SJSA1 (cell line): ENCODE measurements at places on chromosomes 3 and 15.

GRCh38 chr15:64969401-64969800, 20.3 kb downstream of the SPG21 start:
- no peak for DNase-seq

GRCh38 chr3:43879166-43879565, 188.4 kb downstream of the ABHD5 start:
- no peak for DNase-seq

GRCh38 chr15:38665586-38666305, 101.1 kb upstream of the RASGRP1 start:
- no peak for DNase-seq

GRCh38 chr15:76149291-76149915, 89.6 kb downstream of the TMEM266 start:
- no peak for DNase-seq

- no peak for DNase-seq
These were observed 36.4 kb upstream of the WNT5A start for GRCh38 chr3:55523471-55523870.

GRCh38 chr15:96331945-96332636, 1.6 kb downstream of the NR2F2 start:
- DNase-seq = no peak

GRCh38 chr15:57540736-57541135, 51.0 kb upstream of the MYZAP start:
- no peak for DNase-seq

DNA sequence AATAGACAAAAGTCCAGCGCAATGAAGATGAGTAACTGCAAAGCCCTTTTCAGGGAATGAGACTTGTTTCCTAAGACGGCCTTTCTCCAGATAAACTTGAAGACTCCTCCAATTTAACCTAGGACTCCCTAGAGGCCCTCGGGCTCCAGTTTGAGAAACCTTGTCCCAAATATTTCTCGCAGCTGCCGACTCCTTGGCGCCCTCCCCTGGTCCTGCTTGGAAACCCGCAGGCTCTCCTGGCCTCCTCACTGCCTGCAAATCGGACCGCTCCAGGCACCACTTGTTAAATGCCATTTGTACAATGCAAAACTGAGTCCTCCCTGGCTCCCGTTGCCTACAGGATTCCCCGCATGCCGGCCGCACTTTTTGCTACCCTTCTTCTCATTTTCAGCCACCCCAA, 36.8 kb downstream of the MUC4 start:
- DNase-seq = peak; percentile 46

- DNase-seq = no peak
These were observed 83.6 kb downstream of the COL6A5 start for GRCh38 chr3:130428871-130429712.

- DNase-seq = no peak
These were observed 189.7 kb upstream of the ZBTB20 start for GRCh38 chr3:115336836-115337235.

DNA sequence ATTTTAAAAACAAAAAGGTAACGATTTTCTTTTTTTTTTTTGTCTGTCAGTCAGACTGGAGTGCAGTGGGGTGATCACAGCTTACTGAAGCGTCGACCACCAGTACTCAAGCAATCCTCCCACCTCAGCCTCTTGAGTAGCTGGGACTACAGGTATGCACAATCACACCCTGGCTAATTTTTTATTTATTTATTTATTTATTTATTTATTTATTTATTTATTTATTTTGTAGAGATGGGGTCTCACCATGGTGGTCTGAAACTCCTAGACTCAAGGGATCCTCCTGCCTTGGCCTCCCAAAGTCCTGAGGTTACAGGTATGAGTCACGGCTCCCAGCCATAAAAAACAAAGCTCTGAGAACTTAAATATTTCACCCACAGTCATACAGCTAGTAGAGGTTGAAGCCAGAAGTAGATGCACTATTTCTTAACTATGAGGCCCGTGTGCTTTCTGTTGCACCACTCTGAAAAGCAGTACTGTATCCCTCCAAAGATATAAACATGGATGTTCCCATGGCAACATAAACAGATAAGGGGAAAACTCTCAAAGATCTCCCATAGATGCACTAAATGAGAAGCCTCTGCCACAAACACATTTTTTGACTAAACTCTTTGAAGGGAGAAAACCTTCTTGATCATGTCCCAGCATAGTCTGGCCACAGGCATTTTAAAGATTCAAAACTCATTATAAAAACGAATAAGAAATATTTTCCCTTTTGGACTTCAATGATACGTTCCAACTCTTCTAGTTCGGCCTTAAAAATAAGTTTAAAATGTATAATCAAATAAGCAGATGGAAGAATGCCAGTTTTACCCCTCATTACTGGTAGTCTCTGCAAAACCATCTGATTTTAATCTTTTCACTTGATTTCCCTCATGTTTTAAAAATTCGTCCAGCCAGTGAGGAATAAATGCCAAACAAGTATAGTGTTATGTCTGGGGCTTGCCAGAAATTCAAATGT, 162.3 kb upstream of the ARHGEF26 start:
- DNase-seq = no peak

DNA sequence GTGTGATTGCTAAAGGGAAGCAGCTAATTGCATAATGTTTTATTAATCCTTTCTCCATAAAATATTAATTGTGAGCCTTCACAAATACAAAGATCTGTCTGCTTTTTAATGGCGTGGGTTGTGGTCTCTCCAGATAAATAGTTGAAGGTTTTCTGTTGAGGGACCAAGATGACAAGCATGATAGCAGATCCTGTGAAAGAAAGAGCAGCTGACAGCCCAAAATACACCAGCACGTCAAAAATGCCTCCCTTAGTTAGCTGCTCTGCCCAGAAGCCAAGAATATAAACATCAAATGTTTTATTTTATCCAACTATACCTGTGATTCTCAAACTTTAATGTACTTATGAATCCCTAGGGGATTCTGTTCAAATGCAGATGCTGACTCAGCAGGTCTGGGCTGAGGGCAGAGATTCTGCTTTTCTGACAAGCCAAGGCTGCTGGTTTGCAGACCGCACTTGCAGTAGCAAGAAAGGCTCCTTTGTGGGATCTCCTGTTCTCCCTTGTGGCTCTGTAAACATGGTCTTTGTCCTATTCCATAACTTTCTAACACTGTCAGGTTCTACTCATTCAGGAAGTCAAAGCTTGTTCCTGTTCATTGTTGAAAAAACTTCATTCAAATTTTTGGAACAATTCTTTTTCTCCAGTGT, 119.1 kb upstream of the SLC25A36 start:
- DNase-seq = no peak

DNA sequence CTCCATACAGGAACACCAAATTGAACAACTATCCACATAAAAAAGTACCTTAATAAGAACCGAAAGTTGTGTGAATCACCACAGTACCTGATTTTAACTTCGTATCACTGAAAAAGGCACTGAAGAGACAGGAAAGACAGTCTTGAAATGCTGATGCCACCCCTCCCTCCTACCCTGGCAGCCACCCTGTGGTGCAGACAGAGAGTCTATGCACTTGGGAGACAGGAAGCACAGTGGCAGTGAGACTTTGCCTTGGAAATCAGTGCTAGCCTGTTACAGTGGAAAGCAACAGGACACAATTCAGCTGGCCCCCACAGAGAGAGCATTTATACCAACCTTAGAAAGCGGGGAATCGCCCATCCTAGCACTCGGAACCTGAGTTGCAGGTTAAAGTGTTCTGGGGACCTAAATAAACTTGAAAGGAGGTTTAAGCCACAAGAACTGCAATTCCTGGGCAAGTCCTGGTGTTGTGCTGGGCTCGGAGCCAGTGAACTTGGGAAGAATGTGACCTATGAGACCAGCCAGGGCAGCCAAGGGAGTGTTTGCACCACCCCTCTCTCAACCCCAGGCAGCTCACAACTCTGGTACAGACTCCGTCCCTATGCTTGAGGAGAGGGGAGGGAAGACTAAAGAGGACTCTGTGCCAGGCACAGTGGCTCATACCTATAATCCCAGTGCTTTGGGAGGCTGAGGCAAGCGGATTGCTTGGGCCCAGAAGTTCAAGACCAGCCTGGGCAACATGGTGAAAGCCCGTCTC, 240.1 kb downstream of the ISL2 start:
- DNase-seq = no peak

GRCh38 chr3:188829576-188829975, 342.2 kb upstream of the TPRG1 start:
- no peak for DNase-seq

GRCh38 chr3:59115364-59116232, 65.8 kb upstream of the CFAP20DC start:
- no peak for DNase-seq

DNA sequence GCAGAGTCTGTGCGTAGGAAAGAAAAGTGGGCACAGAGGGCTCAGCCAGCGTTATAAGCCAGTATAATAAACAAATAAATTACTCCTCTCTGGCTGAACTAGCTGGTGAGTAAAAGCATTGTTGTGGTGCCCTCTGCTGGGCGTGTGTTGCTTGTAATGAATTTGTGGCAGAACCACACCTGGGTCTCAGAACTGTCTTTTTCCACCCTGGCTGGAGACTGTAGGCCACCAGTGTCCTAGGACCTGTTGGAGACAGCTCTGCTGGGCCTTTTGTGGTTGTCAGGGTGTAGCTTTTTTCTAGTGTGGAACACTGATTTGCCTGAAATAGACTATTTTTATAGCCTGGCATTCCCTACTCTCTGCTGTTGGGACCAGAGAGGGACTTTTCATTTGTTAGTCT, 130.5 kb upstream of the EIF1B start:
- peak; percentile 53 for DNase-seq

DNA sequence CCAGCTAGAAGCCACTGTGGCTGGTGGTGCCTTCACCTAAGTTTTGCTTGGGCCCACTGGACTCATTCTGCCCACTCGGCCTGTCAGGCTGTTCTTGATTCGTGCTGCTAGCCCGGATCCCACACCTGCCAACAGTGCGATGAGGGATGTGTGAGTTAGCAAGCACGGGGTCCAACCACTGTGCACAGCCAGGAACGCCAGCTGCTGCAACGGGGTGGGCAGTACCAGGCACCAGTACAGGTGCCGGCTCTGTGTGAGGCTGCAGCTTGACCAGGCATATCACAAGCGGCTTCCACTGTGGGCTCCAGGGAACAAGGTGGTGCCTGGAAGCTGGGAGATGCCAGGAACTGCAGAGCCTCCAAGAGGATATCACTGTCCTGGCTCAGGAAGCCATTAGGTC, 481.2 kb downstream of the OTOL1 start:
- no peak for DNase-seq

DNA sequence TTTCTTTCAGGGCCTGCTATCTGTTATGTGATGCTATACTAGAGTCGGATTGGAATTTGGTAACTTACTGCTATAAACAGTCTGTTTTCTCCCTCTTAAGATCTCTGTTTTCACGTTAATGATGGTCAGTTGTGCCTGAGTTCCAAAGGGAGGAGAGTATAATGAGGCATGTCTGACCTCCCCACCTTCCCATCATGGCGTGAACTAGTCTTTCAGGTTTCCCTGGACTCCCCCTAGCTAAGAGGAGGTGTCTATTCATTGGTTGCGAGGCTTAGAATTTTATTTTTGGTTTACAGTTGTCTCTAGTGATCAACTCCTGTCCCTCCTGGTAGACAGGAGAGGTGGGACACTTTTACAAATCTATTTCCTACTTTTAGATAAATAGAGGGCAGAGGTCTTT, 27.8 kb upstream of the PXYLP1 start:
- DNase-seq = no peak

DNA sequence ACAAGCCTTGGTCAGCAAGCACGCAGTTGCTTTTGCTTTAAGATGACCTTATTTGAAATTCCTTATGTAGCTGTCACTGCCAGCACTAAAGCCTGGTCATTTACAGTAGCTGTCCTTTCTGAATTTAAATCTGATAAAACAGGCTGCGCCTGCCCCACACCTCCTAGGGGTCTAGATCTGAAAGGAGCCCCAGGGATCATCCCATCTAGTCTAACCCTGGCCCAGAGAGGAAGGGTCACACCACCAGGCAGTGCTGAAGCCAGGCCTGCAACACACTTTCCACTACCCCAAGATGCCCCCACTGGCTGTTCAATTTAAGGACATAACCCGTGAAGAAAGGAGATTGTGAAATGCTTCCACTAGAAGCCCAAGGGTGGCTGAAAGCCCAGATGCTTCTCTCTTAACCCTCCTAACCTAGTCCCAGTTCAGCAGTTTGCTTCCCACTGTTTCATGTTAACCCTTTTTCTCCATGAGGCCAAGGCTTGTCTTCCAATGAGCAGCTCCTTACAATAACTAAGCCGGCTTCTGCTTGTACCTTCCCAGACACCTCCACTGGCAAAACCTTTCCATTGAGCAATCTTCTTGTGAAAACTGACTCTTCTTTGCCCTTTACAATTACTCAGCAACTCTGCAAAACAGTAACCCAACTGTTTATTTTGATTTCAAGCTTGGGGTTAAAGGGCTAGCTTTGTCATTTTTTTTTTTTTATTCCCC, 198.9 kb upstream of the LPP start:
- DNase-seq = peak; percentile 49

GRCh38 chr3:26621906-26622620, 509 bp upstream of the LRRC3B start:
- DNase-seq = no peak

- DNase-seq = no peak
These were observed 77.9 kb upstream of the ADPGK start for GRCh38 chr15:72861354-72861910.

DNA sequence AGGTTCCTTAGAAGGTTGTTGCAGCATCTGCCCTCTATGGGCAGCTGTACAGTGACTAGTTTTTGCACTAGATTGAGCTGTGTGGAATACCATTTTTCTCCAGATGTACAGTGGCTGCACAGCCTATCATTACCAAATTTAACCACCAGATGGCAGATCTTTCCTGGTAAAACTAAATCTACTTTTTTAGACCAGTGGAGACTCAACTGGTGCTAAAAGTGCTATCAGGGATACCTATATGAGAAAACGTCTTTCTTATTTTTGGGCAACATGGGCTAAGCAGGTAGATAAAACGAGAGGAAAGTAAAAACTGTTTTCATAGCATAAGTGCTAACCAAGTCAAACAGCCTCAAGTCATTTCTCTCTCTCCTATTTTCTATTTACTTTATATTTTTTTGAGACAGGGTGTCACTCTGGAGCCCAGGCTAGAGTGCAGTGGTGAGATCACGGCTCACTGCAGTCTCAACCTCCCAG, 21.2 kb downstream of the IGSF10 start:
- DNase-seq = no peak

DNA sequence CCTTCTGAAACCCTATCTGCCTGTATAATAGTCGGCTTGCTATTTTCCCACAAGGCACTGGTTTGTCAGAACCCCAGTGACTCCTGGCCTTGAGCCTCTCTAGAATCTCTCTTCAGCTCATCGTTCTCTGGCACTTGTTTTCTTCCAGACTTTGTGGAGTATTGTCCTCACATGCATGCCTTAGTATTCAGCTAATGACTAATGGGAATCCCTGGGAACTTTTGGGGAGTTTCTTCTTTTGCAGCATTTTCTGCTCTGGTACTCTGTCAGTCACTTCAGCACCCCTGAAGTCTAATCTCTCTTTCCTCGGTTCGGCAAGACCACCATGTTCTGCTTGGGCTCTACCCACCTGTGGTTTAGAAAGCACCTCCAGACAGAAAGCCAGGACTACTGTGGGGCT, 35.8 kb upstream of the THRB start:
- DNase-seq = no peak

- DNase-seq = no peak
These were observed 51.1 kb downstream of the BDH1 start for GRCh38 chr3:197504641-197505121.
